ENCODE measurements at places on chromosomes 7 and 10. TPM values are rescaled to one million over a fixed set of nuclear protein-coding genes. Genes with fewer than 3 reads are reported as not detected.

Gene ZNF248
- total RNA-seq, result 6.7 TPM

Gene NYAP1
- 0.13 TPM for total RNA-seq

Gene OR6V1
- total RNA-seq, result not detected

Gene MSMB
- not detected for total RNA-seq

Gene SCART1
- 3.3 TPM for total RNA-seq

Gene GPR15LG
- not detected for total RNA-seq

Gene CCDC186
- 14.8 TPM for total RNA-seq

Gene TCAF2
- 1.7 TPM for total RNA-seq

Gene ZPBP
- not detected for total RNA-seq

Gene PPA1
- 223 TPM for total RNA-seq

Gene C10orf143
- 0.93 TPM for total RNA-seq

Gene ZNF804B
- total RNA-seq, result not detected

Gene TRPV5
- total RNA-seq, result not detected

Gene TAS2R41
- total RNA-seq, result not detected

Gene KLF14
- total RNA-seq, result not detected

Gene PAX4
- total RNA-seq, result not detected

Gene CYP26A1
- total RNA-seq, result not detected

Gene LIPJ
- total RNA-seq, result under 0.01 TPM

Gene TMEM178B
- 0.06 TPM for total RNA-seq

Gene CRCP
- total RNA-seq, result 29.4 TPM

Gene ENKUR
- total RNA-seq, result 0.25 TPM

Gene ASZ1
- total RNA-seq, result not detected

Gene ZP3
- total RNA-seq, result 0.99 TPM

Gene PDAP1
- 45.3 TPM for total RNA-seq

Gene NUTM2E
- total RNA-seq, result 0.19 TPM

Gene FAM237B
- total RNA-seq, result not detected

Gene CLRN3
- total RNA-seq, result not detected

Gene SDK1
- 0.25 TPM for total RNA-seq

Gene SLC13A1
- total RNA-seq, result not detected

Gene OR6B1
- not detected for total RNA-seq

Gene MET
- total RNA-seq, result 34.7 TPM

Data from aortic smooth muscle cell (primary cell).